ENCODE measurements at places on chromosomes 16 and 17.

- no peak for DNase-seq
- no peaks in the 10 kb centered on the region for H3K27me3 ChIP-seq
- no peak overlapping the region for H3K27ac ChIP-seq
- no peaks in the 10 kb centered on the region for H3K36me3 ChIP-seq
These were observed 22.8 kb upstream of the CEP20 start for GRCh38 chr16:15911198-15911597.

DNA sequence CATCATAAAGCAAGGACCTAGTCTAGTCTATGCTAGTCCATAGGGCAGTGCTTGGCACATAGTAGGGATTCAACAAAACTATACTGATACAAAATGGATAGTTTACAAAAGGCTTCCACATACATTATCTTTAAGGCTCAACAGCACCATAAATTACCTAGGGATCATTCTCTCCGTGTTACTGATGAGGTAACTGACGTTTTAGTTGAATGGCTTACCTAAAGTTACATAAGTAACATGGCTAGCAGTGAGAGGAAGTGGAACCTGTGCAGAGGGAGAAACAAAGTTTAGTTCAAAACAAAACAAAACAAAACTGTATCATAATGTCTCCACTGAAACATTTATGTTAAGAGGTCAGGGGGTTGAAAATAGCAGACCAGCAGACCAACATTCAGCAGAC lies 7.9 kb downstream of the RPTOR start:
- no peaks in the 10 kb centered on the region for H3K4me1 ChIP-seq
- H3K36me3 ChIP-seq: no peaks in the 10 kb centered on the region
- no peak overlapping the region for H3K27ac ChIP-seq
- H3K27me3 ChIP-seq: no peaks in the 10 kb centered on the region
- DNase-seq: no peak

DNA sequence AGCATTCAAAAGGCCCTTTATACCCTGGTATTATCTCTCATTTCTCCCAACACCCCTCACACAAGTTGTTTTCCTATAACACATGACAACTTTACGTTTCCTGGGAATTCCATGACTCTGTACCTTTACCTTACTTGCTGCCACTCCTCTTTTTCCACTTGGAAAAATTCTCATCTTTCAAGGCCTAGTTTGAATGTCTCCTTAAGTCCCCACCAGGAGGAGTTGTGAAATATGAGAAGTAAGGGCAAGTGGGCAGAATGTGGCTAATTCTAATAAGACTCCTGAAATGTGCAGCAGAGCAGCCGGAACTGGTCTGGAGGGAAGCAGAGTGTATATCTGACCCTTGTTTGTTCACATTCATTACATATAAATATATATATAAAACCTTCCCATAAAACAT lies 39.7 kb downstream of the BRCA1 start:
- no peak for DNase-seq
- no peaks in the 10 kb centered on the region for H3K36me3 ChIP-seq
- no peaks in the 10 kb centered on the region for H3K27me3 ChIP-seq
- H3K4me3 ChIP-seq: no peak overlapping the region
- H3K27ac ChIP-seq: peak overlapping the region; percentile 58
- H3K4me1 ChIP-seq: peaks cover 5% of the 10 kb centered on the region

GRCh38 chr17:61218438-61218837 lies 181.2 kb upstream of the TBX2 start:
- H3K4me3 ChIP-seq: no peak overlapping the region
- H3K36me3 ChIP-seq: no peaks in the 10 kb centered on the region
- H3K4me1 ChIP-seq: peaks cover 18% of the 10 kb centered on the region
- DNase-seq: no peak

GRCh38 chr16:56558024-56558747 lies 6.7 kb upstream of the MT4 start:
- no peak overlapping the region for H3K27ac ChIP-seq
- H3K36me3 ChIP-seq: no peaks in the 10 kb centered on the region
- H3K27me3 ChIP-seq: no peaks in the 10 kb centered on the region
- H3K4me3 ChIP-seq: no peak overlapping the region

DNA sequence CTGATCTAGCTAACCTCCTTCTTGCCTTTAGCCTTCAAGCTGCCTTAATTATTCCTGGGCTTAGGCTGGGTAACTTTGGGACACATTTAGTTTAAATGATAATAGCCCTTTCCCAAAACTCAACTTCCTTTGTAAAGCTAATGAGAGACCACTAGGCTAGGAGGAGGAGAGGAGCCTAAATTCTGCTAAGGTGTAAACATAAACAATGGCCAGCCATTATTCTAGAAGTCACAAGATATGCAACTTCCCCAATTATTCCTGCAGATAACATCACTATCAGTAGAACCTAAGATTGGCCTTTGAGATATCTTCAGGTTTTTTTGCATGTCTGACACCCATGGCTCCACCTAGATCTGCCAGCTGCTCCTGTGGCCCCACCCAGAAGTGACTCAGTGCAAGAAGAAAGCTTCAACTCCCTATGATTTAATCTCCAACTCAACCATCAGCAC lies 131.2 kb upstream of the FAM20A start:
- no peaks in the 10 kb centered on the region for H3K27me3 ChIP-seq
- H3K27ac ChIP-seq: peak overlapping the region; percentile 0
- H3K4me1 ChIP-seq: peaks cover 33% of the 10 kb centered on the region
- no peak for DNase-seq
- no peak overlapping the region for H3K4me3 ChIP-seq

- no peaks in the 10 kb centered on the region for H3K27me3 ChIP-seq
- no peak overlapping the region for H3K4me3 ChIP-seq
- DNase-seq: no peak
- H3K36me3 ChIP-seq: no peaks in the 10 kb centered on the region
- H3K4me1 ChIP-seq: no peaks in the 10 kb centered on the region
These were observed 23.7 kb downstream of the ARSG start for GRCh38 chr17:68314916-68315535.

DNA sequence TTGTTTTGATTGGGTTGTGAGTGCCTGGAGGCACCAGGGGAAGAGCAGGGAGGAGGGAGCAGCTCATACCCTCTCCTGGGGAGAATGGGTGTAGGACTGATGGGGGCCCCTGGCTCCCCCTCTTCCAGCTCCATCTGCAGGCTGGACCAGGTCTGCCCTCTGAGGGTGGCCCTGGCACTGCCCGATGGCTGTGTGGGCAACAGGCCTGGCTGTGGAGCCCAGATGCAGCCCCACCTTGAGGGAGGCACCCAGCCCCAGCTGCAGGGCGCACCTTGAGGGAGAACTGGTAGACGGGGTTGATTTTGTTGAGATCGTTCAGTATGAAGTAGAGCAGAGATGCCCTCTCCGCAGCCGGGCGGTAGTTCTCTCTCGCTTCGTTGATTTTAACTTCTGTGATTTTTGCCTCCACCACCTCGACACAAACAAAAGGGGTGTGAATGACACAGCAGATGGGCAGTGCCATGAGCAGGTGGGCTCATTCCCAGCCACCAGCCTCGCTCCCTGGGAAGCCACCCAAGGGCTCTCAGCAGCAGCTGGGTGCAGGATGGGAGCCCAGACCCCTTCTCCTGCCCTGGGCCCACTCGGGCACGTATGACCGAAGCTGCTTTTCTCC lies 71.6 kb downstream of the PGS1 start:
- no peak overlapping the region for H3K27ac ChIP-seq
- no peak for DNase-seq
- H3K36me3 ChIP-seq: no peaks in the 10 kb centered on the region
- no peaks in the 10 kb centered on the region for H3K4me1 ChIP-seq

DNA sequence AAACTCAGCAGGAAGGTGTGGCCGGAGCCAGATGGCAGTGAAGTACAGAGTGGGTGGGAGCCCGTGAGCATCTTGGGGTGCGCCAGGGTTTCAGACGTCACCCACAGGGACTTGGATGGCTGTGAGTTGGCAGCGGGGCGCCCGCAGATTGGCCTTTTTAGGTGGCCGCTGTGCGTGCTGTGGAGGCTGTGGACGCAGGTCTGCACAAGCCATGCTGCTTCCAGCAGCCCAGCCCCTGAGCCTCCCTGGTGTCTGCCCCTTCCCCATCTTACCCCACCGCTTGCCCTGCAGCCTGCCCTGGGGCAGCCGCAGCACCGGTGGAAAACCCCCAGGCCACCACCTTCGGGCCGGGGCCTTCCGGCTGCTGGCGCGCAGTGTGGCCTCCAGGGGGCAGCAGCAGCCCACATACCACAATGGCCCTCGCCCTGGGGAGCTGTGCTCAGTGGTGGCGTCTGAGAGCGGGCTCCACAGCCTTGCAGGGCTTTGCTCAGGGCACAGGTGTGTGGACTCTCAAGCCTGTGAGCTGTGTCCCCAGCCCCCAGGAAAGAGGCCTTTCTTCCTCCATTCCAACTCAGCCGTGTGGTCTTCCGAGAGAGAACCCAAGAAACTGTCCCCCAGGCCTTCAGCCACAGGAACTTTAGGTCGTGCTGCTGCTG lies 11.8 kb downstream of the ENDOV start:
- DNase-seq: no peak
- H3K27me3 ChIP-seq: no peaks in the 10 kb centered on the region
- H3K27ac ChIP-seq: no peak overlapping the region
- no peak overlapping the region for H3K4me3 ChIP-seq

GRCh38 chr16:30771726-30772125 lies 9.6 kb downstream of the RNF40 start:
- no peak overlapping the region for H3K27ac ChIP-seq
- peaks cover 17% of the 10 kb centered on the region for H3K4me1 ChIP-seq
- H3K4me3 ChIP-seq: no peak overlapping the region
- H3K36me3 ChIP-seq: peaks cover 59% of the 10 kb centered on the region
- H3K27me3 ChIP-seq: no peaks in the 10 kb centered on the region

- H3K27me3 ChIP-seq: no peaks in the 10 kb centered on the region
- no peak overlapping the region for H3K4me3 ChIP-seq
- no peak for DNase-seq
- H3K36me3 ChIP-seq: no peaks in the 10 kb centered on the region
- peaks cover 7% of the 10 kb centered on the region for H3K4me1 ChIP-seq
These were observed 12.4 kb upstream of the HEATR6 start for GRCh38 chr17:60091109-60091508.

Data from thoracic aorta (tissue), 2 donors.